AG09309 (cell line): ENCODE measurements at places on chromosomes 7 and 10.

GRCh38 chr7:128904381-128905197 is 5.9 kb downstream of the KCP start:
- no peak for DNase-seq

GRCh38 chr7:37476428-37476827 is 27.8 kb upstream of the ELMO1 start:
- no peak for DNase-seq

DNA sequence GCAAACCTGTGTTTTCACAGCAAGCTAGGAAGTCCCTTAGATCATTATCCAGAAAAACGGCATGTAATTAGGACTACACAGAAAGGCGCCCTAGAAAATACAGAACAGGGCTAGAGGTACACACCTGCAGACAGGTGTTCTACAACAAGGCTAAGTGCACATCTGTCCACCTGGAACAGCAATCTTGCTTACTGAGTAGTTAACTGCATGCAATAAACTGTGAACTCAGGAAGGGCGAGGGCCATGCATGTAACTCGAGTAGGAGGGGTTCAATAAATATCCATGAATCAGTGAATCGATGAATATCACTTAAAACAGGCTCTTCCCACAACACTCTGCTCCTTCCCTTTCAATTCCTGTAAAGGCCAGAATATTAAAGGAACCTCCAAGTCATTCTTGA is 22.0 kb downstream of the FAM171A1 start:
- DNase-seq = no peak

- DNase-seq = no peak
These were observed 1.6 kb downstream of the FAM133B start for GRCh38 chr7:92588561-92588960.

DNA sequence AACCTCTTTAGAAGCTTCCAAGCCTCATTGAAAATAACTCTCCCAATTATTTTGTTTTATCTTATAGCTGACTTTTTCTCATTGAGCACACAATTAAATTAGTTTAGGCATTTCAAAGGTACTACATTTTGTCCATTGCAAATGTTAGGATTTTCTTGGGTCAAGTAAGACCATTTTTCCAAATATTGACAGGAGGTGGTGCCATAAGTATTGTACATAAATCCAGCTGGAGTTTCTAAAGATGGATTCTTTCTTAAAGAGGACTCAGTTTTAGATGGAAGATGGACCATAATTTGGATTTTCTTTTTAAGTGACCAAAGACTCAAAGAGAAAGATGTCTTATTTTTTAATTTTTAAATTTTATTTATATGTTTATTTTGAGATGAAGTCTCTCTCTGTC is 12.3 kb upstream of the OPN4 start:
- no peak for DNase-seq

DNA sequence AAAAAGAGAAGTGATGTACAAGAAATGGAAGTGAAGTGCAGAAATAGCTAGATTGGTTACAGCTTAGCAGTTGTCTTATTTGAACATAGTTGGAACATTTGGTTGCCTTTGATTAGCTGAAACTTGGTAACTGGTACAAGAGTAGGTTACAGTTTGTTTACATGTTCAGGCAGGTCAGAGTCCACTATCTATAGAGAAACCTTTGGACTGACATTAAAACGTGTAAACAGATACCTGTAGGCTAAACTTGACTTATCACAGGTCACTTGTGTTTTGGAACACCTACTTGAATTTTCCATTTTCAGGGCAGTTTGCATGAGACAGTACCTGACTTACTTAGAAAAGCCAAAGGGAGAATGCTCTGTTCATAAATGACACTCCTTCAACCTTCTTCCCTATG is 28.5 kb upstream of the CYP2C8 start:
- DNase-seq = no peak

DNA sequence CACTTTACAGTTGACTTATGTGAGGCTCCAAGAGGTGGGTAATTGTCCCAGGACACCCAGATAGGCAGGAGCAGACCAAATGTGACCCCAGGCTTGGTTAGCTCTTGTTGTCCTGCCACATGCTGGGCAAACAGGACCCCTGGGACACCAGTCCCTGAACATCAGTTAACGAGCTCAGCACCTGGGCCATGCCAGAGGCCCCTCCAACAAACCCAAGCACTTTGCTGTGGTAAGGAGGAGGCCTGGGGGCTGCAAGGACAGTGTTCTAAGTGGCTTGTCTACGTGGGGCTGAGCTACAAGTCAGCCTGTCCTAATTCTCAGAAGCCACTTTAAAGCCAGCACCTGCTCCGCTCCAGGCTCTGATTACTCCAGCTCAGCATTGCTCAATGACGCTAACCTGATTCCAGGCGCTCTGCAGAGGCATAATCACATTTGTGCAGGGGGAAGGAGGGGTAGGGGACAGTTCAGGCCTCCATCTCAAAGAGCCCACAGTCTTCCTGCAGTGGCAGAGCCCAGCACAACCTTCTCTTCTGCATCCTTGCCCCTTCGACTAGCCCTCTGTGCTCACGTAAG is 57.2 kb downstream of the DDC start:
- no peak for DNase-seq

DNA sequence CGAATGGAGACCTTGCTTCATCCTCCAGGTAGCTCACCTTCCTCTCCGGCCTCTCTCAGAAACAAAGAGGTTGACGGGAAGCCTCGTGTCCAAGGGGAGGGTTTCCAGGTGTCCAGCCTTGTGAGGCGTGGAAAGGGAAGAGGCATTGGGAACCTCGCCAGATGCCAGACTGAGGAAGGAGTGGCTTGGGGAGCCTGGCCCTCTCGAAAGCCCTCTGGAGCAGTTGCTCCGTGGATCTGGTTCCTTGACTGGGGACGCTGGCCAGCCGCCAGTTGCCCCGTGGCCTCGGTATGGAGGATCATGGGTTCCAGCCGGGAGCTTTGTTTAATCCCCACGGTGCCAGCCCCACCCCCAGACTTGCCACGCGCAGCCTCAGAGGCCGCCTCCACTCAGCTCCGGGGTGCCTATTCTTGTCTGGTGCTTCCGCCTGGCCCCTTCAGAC is 30.3 kb upstream of the SUN1 start:
- no peak for DNase-seq

DNA sequence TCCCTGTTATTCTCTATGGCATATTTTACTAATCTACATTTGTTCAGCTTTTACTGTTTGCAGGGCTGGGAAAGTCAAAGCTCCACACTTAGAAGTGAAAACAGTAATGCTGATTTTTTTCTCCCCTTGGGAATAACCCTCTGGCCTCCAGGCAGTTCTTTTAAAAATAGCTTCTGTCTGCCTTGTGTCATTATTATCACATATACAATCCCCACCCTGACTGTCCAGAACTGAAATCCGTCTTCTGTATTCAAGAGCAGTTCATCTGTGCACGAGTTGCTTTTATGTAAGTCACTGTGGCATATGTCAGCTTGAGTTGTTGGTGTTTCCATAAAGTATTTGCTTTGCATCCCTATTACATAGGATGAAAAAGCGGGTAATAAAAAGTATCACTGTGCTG is 1221.1 kb upstream of the CELF2 start:
- no peak for DNase-seq

- no peak for DNase-seq
These were observed 2.7 kb downstream of the MGAM2 start for GRCh38 chr7:142114207-142114606.

DNA sequence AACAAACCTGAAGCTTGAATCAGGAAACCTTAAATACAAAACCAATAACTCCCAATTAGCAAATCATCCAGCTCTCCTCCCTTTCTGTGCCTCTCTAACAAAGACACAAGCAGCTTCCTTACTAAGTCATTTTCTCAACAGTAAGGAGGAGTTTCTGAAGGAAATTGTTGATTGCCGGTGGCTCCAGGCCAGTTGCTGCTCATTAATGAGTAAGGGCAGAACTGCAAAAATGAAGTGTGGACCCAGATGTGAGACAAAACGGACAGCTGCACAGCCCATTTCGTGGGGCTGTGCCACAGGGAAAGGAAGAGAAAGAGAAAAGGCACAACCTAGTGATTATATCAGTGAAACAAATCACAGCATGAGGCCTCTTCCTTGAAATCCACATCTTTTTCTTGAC is 42.8 kb upstream of the RHOBTB1 start:
- DNase-seq = no peak

GRCh38 chr10:115860182-115861107 is 412.6 kb downstream of the GFRA1 start:
- no peak for DNase-seq

DNA sequence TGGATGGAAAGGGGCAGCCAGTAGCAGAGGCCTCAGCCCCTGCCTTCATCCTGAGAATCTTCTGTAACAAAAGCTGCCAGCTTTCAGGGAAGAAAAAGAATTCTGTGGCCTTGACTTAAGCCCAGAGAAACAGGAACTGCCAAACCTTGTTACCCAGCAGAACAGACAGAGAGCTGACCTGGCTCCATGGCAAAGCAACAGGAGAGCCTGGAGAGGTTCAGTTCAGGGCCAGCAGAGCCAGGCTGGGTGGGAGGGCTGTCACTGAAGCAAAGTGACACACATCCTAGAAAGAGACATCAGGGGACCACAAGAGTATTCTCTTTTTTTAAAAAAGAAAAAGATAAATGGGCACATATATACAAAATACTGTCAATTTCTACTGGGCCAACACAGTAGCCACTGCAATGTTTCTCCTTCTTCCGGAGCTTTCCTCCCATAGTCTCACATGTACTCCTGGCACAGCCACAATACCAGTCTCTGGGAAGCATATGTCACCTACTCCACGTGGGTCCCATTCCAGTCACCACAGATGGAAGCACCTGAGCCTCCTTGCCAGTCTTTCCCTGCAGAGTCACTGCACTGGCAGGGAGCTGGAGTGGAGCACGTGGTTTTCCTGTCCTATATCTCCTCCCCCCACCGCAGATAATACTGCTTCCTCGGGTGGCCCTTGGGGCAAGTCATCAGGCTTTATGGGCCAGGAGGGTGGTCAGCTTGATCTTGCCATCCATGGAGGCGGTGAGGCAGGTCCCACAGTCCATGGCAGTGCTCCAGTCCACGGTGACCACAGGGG is 15.2 kb upstream of the CYREN start:
- DNase-seq = no peak

GRCh38 chr7:94897541-94897940 is 9.9 kb upstream of the PPP1R9A start:
- DNase-seq = no peak

DNA sequence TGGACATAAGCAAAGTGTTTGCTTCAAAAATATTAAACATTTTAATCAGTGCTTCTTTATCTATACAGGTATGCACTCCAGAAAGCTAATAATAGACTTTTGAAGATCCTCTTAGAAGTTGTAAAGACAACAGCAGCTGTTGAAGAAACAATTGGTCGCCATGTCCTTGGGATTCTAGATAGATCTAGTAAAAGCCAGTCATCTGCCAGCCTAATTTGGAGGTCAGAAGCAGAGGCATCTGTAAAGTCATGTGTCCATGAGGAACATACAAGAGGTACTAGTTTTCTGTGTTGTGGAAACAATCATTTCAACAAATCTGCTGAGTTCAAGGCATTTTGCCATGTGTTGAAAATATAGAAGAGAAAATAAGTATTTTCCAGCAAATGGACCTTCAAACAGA is 89.3 kb downstream of the CYP51A1 start:
- no peak for DNase-seq

DNA sequence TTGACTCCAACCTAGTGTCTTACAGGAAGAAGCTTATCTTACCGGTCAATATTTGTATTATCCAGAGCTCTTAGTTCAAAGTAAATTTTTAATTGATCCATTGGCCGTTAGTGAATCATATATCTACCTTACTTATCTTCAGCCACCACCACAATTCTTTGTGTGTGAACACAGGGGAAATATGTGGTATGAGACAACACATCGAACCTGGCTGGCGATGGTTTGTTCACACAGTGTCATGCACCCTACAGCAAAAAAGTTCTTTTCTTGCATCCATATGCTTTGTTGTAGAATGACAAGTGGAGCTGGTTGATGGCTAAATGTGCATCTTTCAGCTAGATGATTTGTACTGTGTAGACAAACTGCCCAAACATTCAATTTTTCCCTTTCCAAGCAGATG is 65.8 kb downstream of the ARID5B start:
- no peak for DNase-seq

DNA sequence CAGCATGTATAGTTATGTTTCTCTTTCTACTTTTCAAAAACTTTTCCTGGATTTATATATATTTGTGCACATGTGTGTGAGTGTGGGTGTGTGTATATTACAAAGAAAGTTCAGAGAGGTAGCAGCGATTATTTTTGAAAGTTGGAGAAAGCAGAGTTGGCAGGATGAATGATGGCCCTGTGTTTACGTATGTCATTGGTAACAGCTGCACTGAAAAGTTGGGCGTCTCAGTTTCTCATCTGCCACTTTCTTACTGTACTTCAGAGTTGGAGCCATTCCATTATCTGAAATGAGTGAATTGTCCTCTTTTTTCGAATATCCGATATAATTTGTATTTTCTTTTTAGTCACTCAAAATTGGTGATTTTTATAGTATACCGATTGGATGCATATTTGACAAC is 172.2 kb downstream of the CDK14 start:
- DNase-seq = no peak

DNA sequence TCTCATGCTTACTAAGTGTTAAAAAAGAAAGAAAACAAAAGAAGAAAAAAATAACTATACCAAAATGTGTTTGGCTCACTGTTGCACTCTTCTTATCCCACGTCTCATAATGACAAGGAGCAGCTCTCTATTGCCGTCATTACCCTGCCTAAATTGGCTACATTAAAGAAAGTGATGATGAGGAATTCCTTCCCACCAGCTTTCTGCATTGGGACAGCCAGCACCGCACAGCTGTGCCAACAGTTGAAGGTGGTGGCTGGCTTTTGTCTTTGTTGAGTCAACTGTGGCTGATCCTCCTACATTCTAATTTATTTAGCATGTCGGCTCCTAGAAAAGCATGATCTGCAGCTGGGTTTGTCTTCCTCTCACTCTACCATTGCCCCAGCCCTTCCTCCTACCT is 751.8 kb downstream of the KCNMA1 start:
- DNase-seq = no peak

DNA sequence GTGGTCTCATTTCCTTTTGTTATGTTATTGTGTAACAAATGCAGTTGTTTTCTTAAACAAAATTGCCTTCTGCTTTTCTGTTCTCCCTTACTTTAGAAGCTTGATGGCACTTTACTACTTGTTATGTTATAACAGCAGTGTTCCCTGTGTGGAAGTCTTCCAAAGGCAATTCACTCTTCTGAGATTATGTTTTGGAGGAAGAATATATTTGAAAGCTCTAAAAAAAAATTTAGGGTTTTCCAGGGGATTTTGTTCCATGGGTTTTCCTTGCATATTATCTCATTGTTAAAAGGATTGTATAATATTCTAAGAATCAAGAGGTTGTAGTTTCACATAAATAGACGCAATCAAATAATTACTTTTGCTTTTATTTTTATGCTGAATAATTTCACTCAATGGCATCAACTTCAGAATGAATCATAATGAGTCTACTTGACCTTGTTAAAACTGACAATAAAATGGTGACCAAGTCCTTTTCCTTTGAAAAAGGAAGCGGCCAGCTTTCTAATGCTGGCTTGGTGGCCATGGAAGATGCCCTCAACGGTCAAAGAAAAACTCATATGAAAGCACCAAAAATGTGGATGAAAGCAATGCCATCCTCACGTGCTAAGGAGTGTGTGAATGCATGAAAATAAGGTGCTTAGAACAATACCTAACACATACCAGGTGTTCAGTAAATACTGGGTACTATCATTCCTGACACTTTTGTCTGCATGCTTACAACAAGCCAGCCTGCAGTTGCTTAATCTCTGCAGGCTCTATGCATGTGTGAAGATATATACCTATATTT is 92.4 kb upstream of the KLF6 start:
- DNase-seq = no peak

- DNase-seq = no peak
These were observed 51.5 kb downstream of the AFAP1L2 start for GRCh38 chr10:114352653-114353298.

GRCh38 chr7:130894146-130894908 is 160.3 kb upstream of the KLF14 start:
- no peak for DNase-seq

GRCh38 chr7:101608772-101609713 is 20.1 kb downstream of the MYL10 start:
- DNase-seq = no peak
